ENCODE measurements at places on chromosomes 12 and 14. TPM values are rescaled to one million over a fixed set of nuclear protein-coding genes. Genes with fewer than 3 reads are reported as not detected.

DNA sequence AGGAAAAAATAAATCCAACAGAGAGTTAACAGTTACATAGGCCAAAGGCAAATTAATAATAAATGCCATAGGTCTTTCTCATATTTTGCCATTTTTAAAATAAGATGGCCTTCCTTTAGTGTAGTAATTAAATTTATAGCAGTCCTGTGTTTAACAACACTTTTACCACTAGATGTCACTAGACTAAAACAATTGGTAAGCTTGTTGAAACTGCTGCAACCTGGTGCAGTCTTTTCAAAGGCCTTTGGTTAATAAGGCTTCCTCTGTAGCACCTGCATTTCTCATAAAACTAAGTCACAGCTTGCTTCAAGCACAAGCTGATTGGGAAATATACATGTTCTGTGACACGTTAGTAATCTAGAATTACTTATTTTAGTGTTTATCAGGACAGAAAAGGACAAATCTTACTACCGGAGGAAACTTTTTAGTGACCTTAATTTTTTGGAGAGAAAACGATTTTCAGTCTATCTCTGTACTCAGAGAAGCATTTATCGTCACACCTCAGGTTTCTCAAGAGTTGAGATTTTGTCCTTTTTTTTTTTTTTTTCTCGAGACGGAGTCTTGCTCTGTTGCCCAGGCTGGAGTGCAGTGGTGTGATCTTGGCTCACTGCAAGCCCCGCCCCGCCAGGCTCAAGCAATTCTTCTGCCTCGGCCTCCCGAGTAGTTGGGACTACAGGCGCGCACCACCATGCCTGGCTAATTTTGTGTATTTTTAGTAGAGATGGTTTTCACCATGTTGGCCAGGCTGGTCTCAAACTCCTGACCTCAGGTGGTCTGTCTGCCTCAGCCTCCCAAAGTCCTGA lies 20.0 kb downstream of the BORCS5 start:
- H3K4me1 ChIP-seq, result no peaks in the 10 kb centered on the region
- peak; percentile 59 for DNase-seq
- no peak overlapping the region for H3K27ac ChIP-seq
- no peaks in the 10 kb centered on the region for H3K27me3 ChIP-seq
- no peaks in the 10 kb centered on the region for H3K36me3 ChIP-seq
- H3K4me3 ChIP-seq, result no peak overlapping the region

DNA sequence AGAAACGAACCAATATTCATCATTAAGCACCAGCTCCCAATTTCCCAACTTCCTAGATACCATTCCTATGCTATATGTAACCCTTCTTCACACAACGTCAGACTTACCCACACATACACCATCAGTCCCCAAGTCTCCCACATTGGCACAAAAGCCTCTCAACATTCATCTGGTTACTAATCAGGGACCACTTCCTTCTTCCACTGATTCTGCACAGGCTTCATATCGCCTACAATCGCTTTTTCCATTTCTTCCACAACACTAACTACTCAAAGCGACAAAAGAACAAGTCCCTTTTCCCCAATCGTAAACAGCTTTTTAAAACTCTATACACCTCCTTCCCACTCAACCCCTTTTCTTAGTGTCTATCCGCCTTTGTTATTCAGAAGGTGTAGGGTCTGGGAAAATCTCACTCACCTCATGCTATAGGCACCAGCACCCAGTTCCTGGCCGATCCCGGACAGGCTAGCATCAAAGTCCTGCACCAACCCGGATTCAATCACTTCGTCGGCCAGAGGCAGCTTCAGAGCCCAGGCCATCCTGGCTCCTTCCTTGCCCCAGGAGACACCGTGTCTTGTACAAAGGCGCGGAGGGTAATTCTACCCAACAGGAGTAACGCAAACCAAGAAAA lies 936 bp downstream of the TFCP2 start:
- no peaks in the 10 kb centered on the region for H3K36me3 ChIP-seq
- peak overlapping the region; percentile 100 for H3K27ac ChIP-seq
- H3K27me3 ChIP-seq, result no peaks in the 10 kb centered on the region

- H3K27ac ChIP-seq, result no peak overlapping the region
- no peaks in the 10 kb centered on the region for H3K4me1 ChIP-seq
- H3K27me3 ChIP-seq, result no peaks in the 10 kb centered on the region
- no peaks in the 10 kb centered on the region for H3K36me3 ChIP-seq
- no peak overlapping the region for H3K4me3 ChIP-seq
- no peak for DNase-seq
Observed at GRCh38 chr12:110802489-110802888, 44.3 kb upstream of the CCDC63 start.

GRCh38 chr12:99267038-99267437 lies 380.5 kb upstream of the GARIN6 start:
- H3K36me3 ChIP-seq, result no peaks in the 10 kb centered on the region
- no peak overlapping the region for H3K27ac ChIP-seq
- no peaks in the 10 kb centered on the region for H3K27me3 ChIP-seq
- H3K4me3 ChIP-seq, result no peak overlapping the region
- H3K4me1 ChIP-seq, result no peaks in the 10 kb centered on the region
- no peak for DNase-seq

DNA sequence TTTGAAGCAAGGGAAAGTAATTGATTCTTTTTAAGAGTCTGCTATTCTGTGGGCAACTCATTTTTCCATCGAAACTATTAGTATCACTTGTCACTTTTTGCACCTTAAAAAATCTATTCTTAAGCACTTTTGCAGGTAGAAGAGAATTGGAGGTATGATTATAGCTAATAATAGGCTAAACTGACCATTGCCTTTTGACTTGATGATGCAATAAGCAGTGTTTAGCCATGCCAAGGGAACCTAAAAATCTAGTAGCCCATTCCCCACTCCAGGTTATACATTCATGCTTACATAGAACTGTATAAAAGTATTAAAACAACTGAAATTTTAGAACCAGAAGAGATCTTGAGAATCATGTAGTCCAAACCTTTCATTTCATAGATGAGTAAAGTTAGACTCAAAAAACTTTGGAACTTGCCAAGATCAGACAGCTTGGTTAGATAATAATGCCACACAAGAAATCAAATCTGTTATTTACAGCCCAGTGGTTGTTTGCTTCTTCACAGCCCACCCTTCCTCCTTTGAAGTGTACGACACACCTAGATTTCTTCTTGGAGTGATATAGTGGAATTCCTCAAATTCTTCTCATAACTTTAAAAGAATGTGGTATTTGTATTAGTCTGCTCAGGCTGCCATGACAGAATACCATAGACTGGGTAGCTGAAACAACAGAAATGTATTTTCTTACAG lies 21.7 kb upstream of the GARIN2 start:
- H3K4me1 ChIP-seq, result peaks cover 6% of the 10 kb centered on the region
- peak; percentile 37 for DNase-seq
- H3K36me3 ChIP-seq, result no peaks in the 10 kb centered on the region
- H3K27ac ChIP-seq, result no peak overlapping the region

CPNE8 gene
- 9.4 TPM for total RNA-seq

Data from astrocyte (in vitro differentiated cells and primary cell).